Bronchial epithelial cell (primary cell): ENCODE measurements at places on chromosomes 12 and 14.
A peak's percentile ranks its signal among the peaks of the same experiment; 100 is the strongest.

GRCh38 chr12:69008520-69008919 is 75.5 kb upstream of the CPM start:
- DNase-seq, result peak; percentile 99

GRCh38 chr12:76508128-76508980 is 51.2 kb downstream of the OSBPL8 start:
- peak; percentile 56 for DNase-seq

GRCh38 chr12:46430340-46430948 is 57.9 kb upstream of the SLC38A2 start:
- DNase-seq, result peak; percentile 99

- DNase-seq, result peak; percentile 90
Measured at GRCh38 chr12:58529897-58530741, 390.2 kb downstream of the LRIG3 start.

- no peak for DNase-seq
Measured at GRCh38 chr12:52149182-52149641, 42.6 kb downstream of the KRT80 start.

DNA sequence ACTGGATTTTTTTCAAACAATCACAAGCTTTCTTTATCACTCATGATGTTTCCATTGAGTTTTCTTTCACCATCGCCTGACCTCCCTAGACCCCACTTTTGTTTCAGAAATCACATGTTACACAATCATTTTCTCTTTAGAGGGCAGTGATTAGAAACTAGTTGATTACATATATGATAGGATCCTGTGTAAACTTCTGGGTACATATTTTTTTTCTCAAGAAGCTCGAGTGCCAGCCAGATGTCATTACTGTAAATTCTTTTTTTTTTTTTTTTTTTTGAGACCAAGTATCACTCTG is 62.4 kb upstream of the PSMA6 start:
- no peak for DNase-seq
